ENCODE measurements at places on chromosomes 4 and X.
A peak's percentile ranks its signal among the peaks of the same experiment; 100 is the strongest.

GRCh38 chr4:186780291-186781031, 56.8 kb upstream of the FAT1 start:
- DNase-seq, result no peak

DNA sequence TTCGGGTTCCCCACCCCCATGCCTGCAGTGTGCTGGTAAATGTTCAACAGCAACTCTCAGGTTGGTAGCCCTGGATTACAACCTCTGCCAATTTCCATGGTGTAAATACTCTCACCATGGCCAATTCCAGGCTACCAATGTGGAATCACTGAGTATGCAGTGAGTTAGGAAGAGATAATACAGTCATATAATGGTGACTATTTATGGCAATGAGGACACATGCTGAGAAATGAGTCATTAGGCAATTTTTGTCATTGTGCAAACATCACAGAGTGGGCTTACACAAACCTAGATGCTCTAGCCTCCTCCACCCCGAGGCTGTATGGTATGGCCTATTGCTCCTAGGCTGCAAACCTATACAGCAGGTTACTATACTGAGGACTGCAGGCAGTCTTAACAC, 4.6 kb upstream of the CLDN24 start:
- peak; percentile 51 for DNase-seq

DNA sequence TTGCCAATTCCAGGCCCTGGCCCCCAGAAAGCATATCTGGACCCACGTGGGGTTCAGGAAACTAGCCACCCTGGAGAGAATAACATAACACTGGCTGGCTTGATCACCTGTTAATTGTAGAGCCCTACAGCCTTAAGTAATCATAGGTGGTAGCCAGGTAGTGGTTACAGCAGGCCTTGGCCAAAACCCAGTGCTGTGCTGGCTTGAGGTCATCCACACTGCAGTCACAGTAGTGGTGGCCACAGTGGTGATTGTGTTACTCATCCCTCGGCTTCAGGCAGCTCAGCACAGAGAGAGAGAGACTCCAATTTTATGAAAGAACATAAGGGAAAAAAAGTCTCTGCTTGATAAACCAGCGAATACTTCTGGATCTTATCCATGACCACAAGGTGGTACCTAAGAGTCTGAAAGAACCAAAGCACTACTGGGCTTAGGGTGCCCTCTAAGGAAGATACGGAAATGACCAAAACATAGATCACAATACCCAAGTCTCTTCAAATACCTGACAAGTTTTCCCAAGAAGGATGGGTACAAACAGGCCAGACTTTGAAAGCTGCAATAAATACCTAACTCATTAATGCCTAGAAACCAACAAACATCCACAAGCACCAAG, 46.6 kb upstream of the CDX4 start:
- DNase-seq, result no peak

DNA sequence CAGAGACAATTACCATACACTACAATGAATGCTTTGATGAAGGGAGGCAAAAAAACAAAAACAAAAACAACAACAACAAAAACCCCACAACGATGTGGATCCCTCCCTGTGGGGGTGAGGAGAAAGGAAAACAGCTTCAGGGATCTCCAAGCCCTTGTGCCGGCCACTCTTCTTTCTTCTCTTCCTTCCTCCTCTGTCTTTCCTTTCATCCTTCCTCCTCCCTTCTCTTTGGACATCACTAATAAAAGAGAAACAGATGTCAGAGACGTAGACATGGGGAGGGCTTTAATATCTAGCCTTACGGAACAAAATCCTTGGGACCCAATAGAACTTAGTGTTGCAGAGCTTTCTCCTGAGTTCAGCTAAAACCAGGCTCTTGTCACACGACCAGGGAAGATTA, 18.8 kb upstream of the STX18 start:
- DNase-seq, result no peak

GRCh38 chr4:110132816-110133719, 65.3 kb downstream of the ELOVL6 start:
- DNase-seq, result no peak

GRCh38 chr4:140052050-140052449, 101.9 kb downstream of the MAML3 start:
- no peak for DNase-seq

GRCh38 chr4:6405397-6405706, 67.1 kb downstream of the PPP2R2C start:
- no peak for DNase-seq

DNA sequence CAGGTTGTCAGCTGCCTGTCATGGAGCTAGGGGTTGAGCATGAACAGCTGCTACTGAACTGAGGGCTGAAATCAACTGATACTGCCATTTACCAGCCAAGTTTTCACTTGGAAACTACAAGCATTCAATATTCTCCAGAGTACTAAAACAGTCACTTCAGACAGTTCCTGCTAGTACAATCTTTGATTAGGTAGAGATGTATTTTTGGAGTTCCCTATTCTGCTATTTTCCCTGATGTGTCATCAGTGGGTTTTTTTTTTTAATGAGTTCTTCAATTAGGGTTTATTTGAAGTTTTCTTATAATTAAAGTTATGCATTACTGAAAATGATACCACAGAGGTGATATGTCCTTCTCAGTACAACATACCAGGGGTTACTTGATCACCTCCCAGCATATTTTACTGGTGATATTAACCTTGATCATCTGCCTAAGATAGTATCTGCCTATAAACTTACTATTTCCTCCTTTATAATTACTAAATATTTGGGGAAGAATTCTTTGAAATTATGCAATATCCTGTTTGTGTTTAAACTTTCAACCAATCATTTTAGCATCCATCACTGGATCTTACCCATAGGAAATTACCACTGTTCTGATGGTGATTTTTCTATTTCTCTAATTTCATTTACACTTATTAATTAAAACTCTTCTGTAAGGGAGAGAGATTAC, 13.6 kb downstream of the PDCL2 start:
- no peak for DNase-seq

DNA sequence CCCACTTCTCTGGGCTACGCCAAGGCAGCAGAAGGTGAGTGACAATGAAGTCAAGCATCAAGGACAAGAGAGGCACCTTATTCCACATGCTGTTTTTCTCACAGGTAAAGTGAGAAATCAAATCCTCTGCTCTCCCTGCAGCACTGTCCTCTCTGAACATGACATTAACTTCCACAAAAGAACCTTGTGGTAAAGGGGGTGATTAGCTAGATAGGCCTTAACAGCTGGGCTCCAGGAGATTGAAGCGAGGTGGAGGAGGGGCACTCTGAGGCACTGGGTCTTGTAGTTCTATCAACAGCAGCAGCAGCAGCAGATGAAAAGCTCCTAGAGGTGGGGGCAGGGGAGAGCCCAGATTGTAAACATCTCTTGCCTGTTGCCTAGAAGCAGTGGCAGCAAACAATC, 96.8 kb upstream of the CXXC4 start:
- no peak for DNase-seq

GRCh38 chr4:78004270-78004669, 52.9 kb upstream of the FRAS1 start:
- DNase-seq, result peak; percentile 56

DNA sequence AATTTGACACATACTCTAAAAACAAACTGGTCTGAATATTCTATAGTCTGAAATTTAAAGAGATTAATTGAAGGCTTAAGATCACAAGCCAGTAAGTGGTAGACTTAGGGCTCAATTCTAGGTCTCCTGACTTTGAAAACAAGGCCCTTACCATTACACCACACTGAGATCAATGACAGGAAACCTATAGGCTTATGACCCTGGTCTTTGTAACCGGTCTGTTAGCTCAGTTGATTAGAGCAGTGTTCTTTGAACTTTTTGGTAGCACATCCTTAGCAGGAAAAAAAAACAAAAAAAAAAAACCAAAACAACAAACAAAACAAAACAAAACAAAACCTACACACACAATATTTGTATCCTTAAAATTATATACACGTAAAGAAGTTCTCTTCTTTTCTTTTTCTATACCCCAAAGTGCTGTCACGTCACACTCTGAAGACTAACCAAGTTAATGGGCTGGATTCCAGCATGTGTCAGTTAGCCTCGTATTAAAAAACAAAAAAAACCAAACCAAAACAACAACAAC, 55.4 kb downstream of the RPS6KA3 start:
- DNase-seq, result no peak

DNA sequence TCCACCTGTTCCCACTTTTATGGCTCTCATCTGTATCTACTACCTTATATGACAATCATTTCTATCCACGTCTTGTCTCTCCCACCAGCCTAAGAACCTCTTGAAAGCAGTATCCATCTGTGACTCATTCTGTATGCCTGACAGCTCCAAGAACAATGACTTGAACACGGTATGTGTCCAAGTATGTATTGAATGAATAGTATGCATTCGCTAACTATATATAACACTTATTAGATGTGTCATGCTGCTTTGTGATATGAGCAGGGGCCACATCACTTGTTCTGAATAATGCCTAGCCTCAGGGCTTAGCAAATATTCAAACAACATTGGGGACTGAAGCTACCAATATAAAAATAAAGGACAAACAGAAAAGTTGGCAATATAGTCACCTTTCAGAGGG, 4.9 kb downstream of the OPHN1 start:
- DNase-seq, result peak; percentile 77

- no peak for DNase-seq
Observed at GRCh38 chr4:53654300-53654758, 63.0 kb upstream of the LNX1 start.

- DNase-seq, result no peak
Observed at GRCh38 chrX:113455582-113455981, 615.0 kb upstream of the AMOT start.

- no peak for DNase-seq
Observed at GRCh38 chrX:109281483-109282275, 200.2 kb downstream of the GUCY2F start.

DNA sequence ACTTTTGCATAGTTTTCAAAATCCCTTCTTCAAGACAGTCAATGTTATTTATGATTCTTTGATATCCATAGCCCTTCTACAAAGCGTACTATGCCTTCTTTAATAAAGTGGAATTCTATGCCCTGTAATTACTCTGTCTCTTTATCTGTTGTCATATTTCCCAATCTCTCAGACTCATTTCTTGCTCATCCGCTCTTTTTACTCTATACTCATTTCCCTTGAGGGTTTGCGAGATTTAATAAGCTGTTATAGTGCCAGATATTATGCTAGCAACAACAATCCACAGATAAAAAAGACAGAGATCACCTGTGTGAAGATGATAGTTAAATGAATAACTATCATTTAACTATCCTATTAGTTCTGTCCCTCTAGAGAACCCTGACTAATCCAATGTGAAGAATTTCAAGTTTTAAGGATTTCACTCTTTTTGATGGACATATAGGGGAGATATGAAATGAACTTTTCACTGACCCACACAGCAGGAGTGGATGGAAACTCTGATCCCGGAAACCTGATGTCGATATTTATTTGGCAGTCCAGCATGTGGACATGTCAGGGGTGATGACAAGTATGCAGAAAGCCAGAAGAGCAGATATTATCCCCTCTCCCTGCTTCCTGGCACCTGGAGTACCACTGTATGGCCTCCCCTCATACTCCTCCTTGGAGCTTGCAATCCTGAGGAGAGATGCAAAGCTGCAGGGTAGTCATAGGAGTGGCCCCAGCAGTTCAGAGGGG, 49.7 kb downstream of the TMEM156 start:
- DNase-seq, result no peak

- no peak for DNase-seq
Observed at GRCh38 chr4:24369507-24370029, 214.8 kb downstream of the DHX15 start.

- DNase-seq, result no peak
Observed at GRCh38 chr4:51831133-51831532, 11.8 kb upstream of the DCUN1D4 start.

DNA sequence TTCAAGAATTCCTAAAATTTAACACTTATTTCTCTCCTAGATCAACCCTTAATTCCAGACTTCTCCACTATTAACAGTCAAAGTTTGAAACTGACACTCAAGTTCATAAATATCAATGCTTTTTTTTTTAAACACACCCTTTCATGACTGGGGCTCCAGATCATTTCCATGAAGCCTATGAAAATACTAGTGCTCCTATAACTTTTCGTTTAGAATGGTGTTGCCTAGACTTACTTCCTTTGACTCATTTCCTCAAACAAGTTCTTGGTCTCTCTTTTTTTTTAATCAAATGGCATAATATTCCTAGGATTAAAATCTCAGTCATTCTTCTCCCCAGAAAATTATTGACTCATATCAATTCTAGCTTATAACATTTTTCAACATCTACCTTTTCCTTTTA, 13.1 kb downstream of the ZMAT1 start:
- DNase-seq, result no peak

GRCh38 chr4:146267826-146268225, 53.5 kb downstream of the REELD1 start:
- DNase-seq, result no peak

GRCh38 chr4:150126864-150127203, 48.6 kb downstream of the DCLK2 start:
- DNase-seq, result peak; percentile 8

- no peak for DNase-seq
Observed at GRCh38 chrX:68985135-68985755, 156.4 kb downstream of the EFNB1 start.

DNA sequence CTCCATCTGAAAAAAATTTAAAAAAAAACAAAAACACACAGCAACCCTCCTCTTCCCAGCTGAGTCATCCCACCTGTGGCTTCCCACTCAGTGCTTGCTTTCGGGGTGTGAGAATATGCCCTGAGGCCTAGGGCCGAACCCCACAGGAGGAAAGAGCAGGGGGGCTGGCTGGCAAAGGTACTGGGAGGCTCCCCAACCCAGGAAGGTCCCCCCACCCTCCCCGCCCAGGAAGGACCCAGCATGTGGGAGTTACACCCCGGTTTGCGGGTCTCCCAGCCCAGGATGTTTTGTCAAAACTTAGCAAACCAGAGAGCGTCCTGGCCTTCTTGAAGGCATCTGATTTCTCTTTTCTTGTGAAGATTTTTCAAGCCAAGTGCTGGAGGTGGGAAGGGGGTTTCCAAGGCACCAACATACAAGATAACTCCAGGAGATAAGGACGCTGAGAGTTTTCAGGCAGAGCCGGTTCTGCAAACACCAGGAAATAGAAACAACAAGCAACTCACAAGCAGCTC, 25.7 kb upstream of the CSF2RA start:
- no peak for DNase-seq

DNA sequence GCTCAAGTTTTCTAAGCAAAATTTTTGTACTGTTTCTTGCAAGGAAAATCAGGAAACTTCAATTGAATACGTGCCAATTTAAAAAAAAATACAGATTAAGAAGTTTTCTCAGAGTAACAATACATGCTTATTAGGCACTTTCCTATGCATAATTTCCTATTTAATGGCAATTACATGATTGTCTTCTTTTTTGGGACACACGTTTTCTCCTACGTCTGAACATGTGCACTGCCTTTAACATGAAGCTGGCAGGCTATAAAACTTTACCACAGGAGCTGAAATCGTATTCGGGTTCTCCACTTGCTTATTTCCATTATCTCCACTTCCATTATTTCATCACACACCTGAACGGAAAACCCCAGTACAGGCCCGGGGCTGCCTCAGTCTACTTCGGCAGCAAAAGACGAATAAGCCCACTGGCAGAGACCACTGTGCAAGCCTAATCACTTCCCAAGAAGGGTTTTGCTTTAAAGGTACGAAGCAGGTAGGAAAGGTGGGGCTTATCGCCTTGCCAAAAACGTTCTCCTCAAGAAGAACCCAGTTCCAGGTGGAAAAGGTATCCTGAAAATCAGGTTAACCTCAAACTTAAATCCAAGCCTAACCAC, 575 bp downstream of the RCHY1 start:
- DNase-seq, result no peak
